BJ (cell line): ENCODE measurements at places on chromosomes 7 and 10.

GRCh38 chr7:36440880-36441279, 51.2 kb downstream of the ANLN start:
- DNase-seq, result no peak

DNA sequence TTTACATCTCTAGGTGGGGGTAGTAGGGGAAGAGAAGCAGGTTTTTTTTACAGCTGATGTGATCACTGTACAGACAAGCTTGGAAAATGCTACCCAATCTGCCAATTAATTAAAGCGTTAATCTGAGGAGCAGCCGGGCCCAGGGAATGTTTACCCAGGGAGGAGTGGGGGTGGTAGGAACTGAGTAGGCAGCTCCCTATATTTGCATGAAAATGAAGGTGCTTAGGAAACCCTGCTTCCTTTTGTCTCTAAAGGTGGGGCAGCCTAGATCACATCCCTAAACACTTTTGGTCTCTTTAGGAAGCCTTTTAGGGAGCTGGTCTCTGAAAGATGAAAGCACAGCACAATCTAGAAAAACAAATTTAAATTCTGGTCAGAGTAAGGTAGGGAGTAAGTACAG, 53.0 kb upstream of the NFKB2 start:
- DNase-seq, result no peak

- no peak for DNase-seq
Observed at GRCh38 chr7:100914879-100915447, 19.3 kb upstream of the ACHE start.

GRCh38 chr7:94578614-94579013, 69.0 kb downstream of the CASD1 start:
- DNase-seq, result no peak
